Right renal cortex interstitium (tissue), 3 donors: ENCODE measurements at places on chromosomes 5 and 9. TPM values are rescaled to one million over a fixed set of nuclear protein-coding genes. Genes with fewer than 3 reads are reported as not detected.

OBP2B gene
- polyA plus RNA-seq = not detected

WDR36 gene
- 29.6 TPM for polyA plus RNA-seq

CD274 gene
- 0.71 TPM for polyA plus RNA-seq

TEX48 gene
- polyA plus RNA-seq = not detected

TMEFF1 gene
- 5.0 TPM for polyA plus RNA-seq

FOXD4L5 gene
- 0.23 TPM for polyA plus RNA-seq

PCDHB15 gene
- 17.3 TPM for polyA plus RNA-seq

MYORG gene
- 9.9 TPM for polyA plus RNA-seq

MTX3 gene
- 22.2 TPM for polyA plus RNA-seq

MLANA gene
- polyA plus RNA-seq = 0.75 TPM

PHYKPL gene
- 55.2 TPM for polyA plus RNA-seq

WDR31 gene
- polyA plus RNA-seq = 7.9 TPM

SLC34A1 gene
- polyA plus RNA-seq = 118 TPM

PAPPA gene
- 4.2 TPM for polyA plus RNA-seq

CERCAM gene
- polyA plus RNA-seq = 31.2 TPM

PCDHGB6 gene
- polyA plus RNA-seq = 6.8 TPM

PCDHGB7 gene
- polyA plus RNA-seq = 16.9 TPM

ZNF454 gene
- polyA plus RNA-seq = 6.3 TPM

RASEF gene
- polyA plus RNA-seq = 6.3 TPM

FOXD4 gene
- polyA plus RNA-seq = 0.25 TPM

PCDH1 gene
- polyA plus RNA-seq = 26.6 TPM

GAS1 gene
- polyA plus RNA-seq = 47.7 TPM

CMYA5 gene
- polyA plus RNA-seq = 17.0 TPM

PCDHGC3 gene
- 103 TPM for polyA plus RNA-seq

PCDHGC4 gene
- 2.9 TPM for polyA plus RNA-seq

DMAC1 gene
- polyA plus RNA-seq = 97.1 TPM

PITX1 gene
- polyA plus RNA-seq = not detected

BNC2 gene
- 8.4 TPM for polyA plus RNA-seq

PCDHGA2 gene
- 7.0 TPM for polyA plus RNA-seq

RPL12 gene
- polyA plus RNA-seq = 1,538 TPM

RETREG1 gene
- 54.6 TPM for polyA plus RNA-seq

PCDHA13 gene
- polyA plus RNA-seq = not detected

GABRA1 gene
- not detected for polyA plus RNA-seq

IFNA2 gene
- not detected for polyA plus RNA-seq

SLC34A3 gene
- polyA plus RNA-seq = 2.8 TPM

LHX6 gene
- polyA plus RNA-seq = 3.8 TPM

RGS7BP gene
- 7.2 TPM for polyA plus RNA-seq

ABLIM3 gene
- 0.82 TPM for polyA plus RNA-seq

PTGDS gene
- 25.4 TPM for polyA plus RNA-seq

OR1J4 gene
- not detected for polyA plus RNA-seq

VAV2 gene
- 34.2 TPM for polyA plus RNA-seq

ERGIC1 gene
- polyA plus RNA-seq = 124 TPM

PAEP gene
- polyA plus RNA-seq = 0.28 TPM
